Neuronal stem cell (in vitro differentiated cells): ENCODE measurements at places on chromosomes 2 and 18.

DNA sequence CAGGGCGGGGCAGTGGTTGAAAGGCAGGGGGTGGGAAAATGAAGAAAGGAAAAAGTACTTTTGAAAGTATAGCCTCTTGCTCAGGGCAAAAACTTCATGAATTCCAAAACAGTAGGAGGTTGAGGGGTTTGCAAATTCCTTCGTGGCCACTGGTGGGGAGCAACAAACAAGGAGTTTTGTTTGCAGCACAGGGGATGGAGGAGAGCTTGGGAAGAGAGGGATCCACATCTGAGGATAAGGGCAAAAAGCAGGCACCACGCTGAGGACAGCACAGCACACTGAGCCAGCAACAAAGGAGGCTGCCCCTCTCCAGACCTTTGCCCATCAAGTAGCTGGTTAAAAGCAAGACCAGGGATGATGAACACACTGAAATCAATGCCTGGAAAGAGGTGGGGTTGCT lies 148.9 kb downstream of the TCF4 start:
- DNase-seq = no peak

DNA sequence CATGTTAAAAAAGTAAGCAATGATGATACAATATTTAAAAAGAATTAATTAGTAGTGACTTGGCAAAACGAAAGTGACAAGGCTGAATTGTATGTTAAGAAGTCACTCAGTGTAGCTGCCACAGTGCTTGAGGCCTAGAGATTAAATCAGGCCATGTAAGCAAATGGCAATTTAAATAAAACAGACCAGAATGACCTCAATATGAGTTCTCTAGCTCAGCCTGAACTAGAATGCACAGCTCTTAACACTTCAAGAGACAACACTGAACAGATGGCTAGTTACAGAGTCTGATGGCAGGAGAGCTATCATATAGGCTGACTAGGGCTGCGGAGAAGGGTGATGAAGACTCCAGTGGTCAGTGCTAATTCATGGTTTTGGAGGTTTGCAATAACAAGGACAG lies 117.9 kb upstream of the ZBTB14 start:
- no peak for DNase-seq

DNA sequence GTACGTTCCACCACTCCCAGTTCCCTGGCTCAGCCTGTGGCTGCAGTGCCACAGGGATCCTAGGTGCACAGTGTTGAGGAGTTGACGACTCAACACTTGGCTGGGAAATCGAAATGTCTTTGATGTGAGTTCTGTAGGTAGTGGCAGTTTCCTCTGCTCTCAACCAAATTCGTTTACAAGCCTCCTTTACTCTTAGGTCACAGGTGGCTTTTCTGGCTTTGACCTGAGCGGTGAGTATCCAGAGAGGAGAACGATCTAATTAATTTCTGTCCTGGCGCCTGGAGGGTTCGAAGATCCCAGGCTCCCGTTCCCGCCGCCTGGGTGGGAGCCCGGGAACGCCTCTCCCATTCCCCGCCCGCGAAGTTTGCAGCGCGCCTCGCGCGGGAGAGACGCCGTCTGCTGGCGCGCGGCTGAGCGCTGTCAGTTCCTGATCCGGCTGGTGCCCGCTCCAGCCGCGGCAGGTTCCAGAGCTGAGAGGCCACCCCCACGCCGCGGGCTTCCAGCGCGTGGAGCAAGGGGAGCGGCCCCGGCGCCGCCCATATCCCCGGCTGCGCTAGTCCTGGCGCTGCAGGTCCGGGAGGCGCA lies at the start of gene LAMA3:
LAMA3 (plus strand) TSS at position 423 of the 585 bp plus-strand sequence. CDS start 231 bp downstream, outside the sequence.
- DNase-seq = peak; percentile 48

- DNase-seq = no peak
Observed at GRCh38 chr2:198371921-198372543, 567.6 kb downstream of the PLCL1 start.

- no peak for DNase-seq
Observed at GRCh38 chr18:55918444-55918843, 330.5 kb upstream of the TCF4 start.

DNA sequence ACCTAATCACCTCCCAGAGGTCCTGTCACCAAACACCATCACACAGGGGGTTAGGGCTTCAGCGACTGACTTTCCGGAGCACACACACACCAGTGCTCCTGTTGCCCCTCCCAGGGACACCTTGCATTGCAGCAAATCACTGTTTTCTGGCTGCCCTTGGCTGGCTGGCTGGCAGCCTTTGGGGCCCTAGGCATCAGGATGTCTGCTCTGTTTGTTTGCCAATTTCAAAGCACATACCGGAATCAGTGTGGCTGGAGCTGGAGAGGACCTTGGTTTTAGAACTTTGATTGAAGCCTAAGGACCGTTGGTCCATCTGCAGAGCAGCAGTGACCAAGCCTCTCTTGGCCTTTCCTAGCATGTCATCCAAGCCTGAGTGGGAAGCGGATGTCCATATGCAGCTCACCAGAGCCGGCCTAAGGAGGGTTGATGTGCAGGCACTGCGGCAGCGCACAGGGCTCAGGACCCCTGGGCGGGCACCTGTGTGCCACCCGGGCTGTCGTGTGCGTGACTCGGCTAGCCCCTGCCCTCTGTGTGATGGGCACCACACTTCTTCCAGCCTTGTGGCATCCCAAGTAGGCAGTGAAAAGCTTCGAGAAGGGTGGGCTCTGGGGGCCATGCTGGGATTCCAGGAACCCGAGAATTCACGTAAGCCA lies 62.1 kb downstream of the GBX2 start:
- no peak for DNase-seq

GRCh38 chr2:7264791-7265190 lies 347.6 kb downstream of the RNF144A start:
- DNase-seq = no peak

- DNase-seq = peak; percentile 15
Observed at GRCh38 chr2:8872821-8873432, 35.5 kb upstream of the KIDINS220 start.
